ENCODE measurements at places on chromosomes 13 and 19.

DNA sequence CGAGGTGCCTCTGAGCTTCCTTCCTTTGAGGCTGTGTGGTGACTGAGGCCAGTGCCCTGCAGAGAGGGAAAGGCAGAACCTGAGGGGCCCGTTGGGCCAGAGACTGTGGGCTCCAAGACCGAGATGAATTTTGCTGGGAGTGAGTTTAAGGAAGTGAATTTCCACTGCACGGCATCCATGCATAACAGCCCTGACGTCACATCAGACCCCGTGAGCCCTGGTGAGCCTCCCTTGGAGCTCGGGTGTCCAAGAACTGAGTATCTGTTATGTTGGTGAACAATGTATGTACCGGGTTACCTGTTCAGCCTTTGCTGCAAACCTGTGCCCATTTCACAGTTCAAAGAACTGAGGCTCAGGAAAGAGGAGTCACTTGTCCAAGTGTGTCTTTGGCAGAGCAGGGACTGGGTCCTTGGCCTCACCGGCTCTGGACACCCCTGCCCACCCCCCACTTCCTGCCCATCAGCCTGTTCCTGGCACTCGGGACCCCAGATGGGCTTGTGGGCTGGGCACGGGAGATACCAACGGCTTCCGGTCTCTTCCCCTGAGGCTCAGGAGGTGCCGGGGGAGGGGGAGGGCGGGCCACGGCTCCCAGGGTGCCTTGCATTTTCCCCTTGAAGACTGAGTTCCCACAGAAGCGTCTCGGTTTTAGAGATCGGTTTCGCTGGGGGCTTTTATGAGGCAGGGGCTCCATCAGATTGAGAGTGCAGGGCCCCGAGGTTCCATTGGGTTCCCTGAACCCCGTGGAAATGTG, 33.7 kb downstream of the NFILZ start:
- DNase-seq, result no peak

DNA sequence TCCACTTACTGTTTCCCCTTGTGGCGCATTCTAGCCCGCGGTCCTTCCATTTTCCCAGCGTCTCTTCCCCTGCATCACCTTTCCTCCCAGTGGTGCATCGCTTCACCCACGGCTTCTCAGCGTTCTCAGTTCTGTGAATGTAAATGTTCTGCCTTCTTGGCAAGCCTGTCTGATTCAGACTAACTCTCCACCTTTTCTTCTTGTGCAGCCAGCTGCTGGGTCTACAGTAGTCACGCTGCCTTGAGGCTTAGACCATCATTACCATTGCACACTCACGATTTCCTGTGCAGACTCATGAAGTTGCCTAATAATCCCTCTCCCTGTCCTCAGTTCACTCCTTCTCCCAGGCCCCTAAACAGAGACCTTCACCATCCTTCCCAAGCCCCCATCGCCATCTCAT, 75.0 kb downstream of the DHRS12 start:
- no peak for DNase-seq

DNA sequence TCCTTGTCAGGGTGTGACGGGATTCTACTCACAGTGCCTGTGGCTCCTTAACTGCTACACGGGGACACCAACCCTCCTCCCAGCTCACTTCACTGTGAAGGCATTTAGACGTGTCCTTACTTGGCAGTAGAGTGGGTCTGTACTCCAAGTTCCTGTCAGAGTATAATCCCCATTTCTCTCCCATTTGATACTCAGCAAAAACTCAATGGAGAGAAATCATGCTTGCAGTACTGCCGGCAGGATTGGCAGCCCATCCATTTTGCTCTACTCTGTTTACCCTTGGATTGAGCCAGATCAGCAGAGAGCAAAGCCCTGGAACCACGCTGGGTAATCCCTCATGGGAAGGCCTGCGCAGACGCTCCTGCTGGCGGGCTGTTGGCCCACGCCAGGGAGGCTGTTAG, 28.9 kb downstream of the ARL11 start:
- DNase-seq, result no peak

DNA sequence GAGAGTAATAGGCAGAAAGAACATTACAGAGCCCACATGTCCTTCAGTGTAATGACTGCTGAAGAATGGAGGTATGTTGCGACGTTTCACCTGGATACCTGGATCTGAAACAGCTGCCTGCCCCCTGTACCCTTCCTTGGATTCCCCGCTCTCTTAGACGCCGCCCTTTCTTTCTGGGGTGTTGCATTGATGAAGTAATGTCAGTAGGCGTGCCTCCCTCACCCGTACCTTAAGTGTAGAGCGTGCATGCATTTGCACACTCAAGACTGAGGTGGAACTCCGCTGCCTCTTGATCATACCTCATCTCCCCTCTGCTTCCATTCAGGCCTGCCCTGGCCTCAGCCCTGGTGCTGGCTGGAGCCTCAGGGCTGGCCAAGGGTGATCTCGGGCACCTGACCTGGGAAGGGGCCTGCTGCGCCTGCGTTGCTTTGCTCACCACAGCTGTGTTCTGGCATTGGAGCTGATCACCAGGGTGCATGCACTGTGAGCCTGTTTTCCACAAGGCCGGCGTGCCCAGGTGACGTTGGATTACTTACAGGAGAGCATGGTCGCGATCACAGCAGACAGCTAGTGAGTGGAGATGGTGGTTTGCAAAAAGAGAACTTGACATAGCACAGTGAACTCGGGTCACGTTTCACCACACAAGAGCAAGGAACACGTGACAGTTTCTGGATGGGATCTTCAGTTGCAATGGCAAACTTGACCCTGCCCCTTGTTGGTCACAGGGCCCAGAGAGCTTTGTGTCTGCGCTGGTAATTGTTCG, 99.0 kb downstream of the ARHGEF7 start:
- no peak for DNase-seq

DNA sequence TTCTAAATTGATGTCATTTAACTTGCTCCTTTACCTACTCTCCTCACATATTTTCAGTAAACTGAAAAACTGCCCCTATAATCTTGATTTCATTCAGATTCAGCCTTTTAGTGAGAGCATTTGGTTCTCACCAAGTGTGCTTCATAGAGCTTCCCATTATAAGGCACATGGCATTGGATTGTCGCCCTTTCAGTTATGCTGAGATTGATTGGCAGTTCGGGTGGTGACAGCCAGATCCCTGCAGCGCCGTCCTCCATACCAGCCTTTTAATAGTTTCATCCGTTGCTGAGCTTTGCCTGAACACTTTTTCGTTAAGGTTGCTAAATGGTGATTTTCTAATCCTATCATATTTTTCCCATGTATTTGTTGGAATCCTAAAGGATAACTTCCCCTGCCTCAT, 80.4 kb downstream of the DHRS12 start:
- DNase-seq, result no peak

DNA sequence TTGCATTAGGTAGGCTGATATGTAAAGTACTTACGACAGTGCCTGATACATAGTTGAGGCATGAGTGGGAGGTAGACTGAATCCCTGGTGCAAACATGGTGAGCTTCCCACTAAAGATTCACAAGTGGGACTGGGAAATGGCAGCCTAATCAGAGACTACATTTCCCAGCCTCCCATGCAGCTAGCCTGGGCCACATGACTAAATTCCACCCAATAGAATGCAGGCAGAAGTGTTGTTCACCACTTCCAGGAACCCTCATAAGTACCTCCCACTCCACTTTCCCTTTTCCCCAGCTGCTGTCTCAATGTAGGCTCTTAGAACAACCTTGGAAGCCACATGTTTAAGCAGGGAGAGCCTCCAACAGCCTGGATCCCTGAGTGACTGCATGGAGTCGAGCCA, 104.9 kb downstream of the CACNA1A start:
- DNase-seq, result no peak

DNA sequence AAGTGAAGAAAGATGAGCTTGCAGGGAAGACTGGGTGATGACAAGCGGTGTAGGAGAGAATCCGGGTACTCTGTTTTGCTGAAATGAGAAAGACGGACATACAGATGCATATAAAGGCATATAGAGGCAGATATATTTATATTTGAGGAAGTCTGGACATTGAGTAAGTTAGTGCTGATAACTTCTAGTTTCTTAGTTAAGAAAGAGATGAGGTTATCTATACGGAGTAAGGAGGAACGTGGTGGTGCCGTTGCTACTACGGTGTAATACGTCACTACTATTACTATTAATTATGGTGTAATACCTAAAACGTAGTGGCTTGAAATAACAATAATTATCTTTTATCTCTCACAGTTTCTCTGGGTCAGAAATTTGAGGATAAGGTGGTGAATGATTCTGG, 9.8 kb upstream of the CPB2 start:
- no peak for DNase-seq

DNA sequence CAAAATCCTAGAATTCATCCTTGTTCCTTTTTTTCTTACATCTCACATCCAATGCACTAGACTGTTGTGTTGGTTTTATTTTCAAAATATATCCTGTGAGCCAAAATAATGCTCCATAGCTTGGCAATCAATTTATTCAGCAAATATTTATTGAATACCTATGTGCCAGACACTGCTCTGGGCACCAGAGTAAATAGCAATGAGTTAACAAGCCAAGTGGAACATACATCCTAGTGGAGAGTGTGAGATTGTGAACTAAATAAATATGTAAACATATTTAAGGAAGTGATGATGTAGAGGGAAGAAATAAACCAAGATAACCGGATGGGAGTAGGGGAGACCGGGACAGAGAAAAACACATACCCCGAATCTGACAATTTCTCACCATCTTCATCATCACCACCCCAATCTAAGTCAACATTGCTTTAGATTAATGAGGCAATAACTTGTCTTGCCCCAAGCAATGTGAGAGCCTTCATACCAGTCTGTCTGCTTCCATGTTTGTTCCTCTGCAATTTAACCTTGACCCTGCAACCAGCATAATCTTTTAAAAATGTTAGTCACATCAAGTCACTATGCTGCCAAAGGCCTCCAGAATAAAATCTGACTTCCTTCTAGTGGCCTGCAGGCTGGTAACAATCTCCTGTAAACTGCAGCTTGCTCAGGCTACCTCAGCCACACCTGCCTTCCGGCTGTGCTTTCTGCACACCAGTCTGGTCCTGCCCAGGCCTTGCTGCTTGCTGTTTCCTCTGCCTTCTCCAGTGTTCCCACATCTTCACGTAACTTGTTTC, 199.2 kb downstream of the DLEU7 start:
- DNase-seq, result no peak

DNA sequence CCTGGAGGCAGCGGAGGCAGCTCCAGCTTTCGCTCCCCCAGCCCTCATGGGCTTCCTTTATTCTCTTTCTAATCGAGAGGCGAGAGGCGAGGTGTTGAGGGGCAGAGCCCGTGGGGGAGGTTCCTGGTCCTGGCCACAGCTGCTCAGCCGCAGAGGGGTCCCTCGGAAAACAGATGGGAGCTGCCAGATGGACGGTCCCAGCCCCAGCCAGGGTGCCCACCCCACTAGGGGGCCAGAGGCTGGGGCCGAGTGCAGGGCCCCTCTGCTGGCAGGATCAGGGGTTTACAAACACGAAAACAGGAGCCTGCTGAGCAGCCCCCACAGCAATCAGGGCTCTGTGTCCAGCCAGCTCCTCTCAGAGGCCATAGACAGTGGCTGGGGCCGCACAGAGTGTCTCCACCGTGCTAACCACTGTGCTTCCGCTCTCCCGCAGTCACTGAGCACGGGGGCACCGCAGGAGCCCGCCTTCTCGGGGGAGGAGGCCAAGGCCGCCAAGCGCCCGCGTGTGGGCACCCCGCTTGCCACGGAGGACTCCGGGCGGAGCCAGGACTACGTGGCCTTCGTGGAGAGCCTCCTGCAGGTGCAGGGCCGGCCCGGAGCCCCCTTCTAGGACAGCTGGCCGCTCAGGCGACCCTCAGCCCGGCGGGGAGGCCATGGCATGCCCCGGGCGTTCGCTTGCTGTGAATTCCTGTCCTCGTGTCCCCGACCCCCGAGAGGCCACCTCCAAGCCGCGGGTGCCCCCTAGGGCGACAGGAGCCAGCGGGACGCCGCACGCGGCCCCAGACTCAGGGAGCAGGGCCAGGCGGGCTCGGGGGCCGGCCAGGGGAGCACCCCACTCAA, 182.2 kb downstream of the KDM4B start:
- DNase-seq, result no peak

GRCh38 chr19:1284979-1285736, 515 bp upstream of the EFNA2 start:
- no peak for DNase-seq

DNA sequence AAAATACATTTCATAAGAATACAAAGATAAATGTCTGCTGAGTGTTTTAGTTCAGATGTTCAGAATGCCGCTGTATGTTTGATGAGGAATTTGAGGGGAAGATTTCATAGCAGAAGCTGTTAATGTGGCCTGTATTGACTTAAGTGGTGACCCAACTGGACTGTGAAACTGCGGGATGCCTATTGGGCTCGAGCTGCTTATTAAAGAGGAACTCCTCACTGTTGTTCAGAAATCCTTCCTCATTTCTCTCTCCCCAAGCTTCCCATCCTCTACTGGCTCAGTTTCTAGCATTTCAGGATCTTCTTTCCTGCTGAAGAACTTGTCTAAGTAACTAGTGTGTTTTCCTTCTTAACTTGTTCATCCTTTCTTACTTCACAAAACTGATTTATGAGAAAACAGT, 20.4 kb downstream of the DGKH start:
- DNase-seq, result no peak

DNA sequence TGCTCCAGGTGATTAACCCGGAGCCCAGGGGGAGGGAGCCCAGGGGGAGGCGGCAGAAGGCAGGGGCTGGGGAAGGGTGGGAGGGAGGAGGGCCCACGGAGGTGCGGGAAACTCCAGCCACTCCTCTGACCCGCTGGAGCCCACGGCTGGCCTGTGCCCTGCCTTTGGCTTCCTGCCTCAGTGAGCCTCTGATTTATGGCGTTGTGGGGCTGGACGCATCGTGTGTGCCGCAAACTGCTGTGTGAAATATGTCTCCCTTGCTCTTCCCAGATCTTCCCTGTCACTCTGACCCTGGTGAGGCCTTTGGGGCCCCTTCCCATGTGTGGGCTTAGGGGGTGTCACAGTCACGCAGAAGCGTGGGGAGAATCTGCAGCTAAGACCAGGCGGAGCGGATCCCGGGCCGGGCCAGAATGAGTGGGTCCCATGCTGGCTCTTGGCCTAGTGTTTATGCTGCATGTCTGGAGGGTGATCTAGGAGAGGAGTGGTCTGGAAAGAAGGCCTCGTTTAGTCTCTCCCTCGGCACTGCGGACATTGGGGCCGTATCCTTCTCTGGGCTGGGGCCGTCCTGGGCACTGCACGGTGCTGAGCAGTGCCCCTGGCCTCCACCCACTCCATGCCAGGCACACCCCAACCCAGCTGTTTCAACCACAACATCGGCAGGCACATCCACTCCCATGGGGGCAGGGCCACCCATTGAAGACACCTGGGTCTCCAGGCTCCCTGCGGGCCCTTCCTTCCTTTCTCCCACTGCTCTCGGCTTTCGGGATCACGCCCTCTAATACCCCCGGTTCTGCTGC, 123.0 kb downstream of the KDM4B start:
- no peak for DNase-seq

GRCh38 chr13:109938255-109938936, 152.0 kb upstream of the IRS2 start:
- DNase-seq, result no peak

- no peak for DNase-seq
Measured at GRCh38 chr19:46030812-46031550, 8.1 kb upstream of the PGLYRP1 start.

- no peak for DNase-seq
Measured at GRCh38 chr13:68023838-68024581, 793.9 kb upstream of the PCDH9 start.

DNA sequence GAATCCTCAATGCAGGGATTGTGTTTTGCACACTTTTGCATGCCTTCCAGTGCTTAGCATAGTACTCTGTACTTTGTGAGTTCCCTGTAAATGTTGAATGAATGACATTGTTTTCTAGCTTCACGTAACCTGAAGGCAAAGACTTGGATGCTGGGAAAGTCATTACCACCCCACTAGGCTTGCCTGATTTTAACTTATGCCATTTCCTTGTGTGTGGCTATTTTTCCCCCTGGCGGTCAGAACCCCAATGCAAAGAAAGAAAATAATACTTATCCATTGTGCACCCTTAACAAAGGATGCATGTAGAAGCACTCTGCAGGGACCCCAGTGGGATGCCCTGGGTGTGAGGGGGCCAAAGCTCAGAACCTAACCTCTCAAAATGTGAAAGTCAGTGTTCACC, 1.2 kb upstream of the ENOX1 start:
- DNase-seq, result no peak
